ENCODE measurements at places on chromosomes 4 and X. TPM values are rescaled to one million over a fixed set of nuclear protein-coding genes. Genes with fewer than 3 reads are reported as not detected.

- DNase-seq: no peak
These were observed 107.7 kb upstream of the RPS6KA3 start for GRCh38 chrX:20374450-20374849.

Gene TRIM2
- total RNA-seq: 35.9 TPM

- DNase-seq: no peak
These were observed 86.1 kb downstream of the SYNPO2 start for GRCh38 chr4:118974758-118975157.

DNA sequence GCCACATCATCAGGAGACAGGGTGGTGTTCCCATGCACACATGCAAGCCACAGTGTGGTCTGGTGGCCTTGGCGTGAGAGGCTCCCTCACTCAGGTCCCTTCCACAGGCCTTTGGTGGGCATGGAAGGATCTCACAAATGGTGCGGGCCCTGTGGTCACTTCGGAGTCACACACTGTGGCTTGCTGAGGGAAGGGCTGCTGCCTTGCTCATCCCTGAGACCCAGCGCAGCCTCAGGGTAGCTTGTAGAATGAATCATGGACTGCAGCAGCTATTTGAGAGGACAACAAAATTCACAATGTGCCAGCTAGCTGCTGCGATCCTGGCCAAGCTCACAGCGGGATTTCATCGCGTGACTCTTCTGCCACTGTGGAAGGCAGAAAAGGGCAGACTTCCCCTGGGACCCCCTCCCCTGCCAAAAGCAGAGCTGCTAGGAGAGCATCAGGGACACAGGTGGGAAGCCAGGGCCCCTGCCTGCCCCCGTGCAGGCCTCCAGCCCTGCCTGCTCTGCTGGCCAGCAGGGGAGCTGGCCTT is 106.4 kb downstream of the ABLIM2 start:
- no peak for DNase-seq

Gene UGT2B17
- total RNA-seq: not detected

Gene P2RY8
- total RNA-seq: 3.1 TPM

Gene CFAP47
- not detected for total RNA-seq

Gene STAG2
- total RNA-seq: 71.4 TPM

Gene GABRQ
- total RNA-seq: not detected

DNA sequence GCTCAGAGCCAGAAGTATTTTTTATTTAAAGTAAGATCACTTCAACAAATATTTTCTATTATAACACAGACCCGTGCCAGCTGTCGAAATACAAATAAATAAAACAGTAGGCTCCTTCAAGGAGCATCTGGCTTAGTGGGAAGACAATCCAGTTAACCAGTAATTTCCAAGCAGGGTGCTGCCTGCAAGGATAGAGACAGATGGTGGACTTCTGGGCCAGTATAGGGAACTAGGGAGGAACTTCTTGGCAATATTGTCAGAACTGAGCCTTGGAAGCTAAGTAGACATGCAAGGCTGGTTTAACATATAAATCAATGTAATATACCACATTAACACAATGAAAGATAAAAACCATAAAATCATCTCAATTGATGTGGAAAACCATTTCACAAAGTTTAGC is 17.0 kb upstream of the MTMR1 start:
- no peak for DNase-seq

- no peak for DNase-seq
These were observed 650.3 kb upstream of the ATOH1 start for GRCh38 chr4:93178279-93178678.

DNA sequence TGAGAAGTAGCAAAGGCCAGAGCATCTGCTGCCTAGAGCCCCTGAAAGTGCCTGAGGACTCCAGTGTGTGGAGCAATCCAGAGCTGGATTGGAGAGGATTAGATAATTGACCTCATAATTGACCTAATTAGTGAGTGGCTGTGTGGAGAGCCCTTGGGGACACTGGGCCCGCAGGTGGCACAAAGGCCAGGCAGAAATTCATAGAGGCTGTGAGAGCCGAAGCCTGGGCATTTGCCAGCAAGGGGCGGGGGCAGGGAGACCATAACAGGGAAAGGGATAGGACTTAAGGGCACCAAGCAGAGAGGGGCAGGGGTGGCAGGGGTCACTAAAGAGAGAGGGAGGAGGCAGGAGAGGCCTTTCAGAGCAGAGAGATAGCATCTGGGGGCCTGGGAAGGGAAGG is 45.3 kb downstream of the EFNB1 start:
- DNase-seq: no peak

Gene FRMPD4
- 0.29 TPM for total RNA-seq

Gene SFRP2
- 12.5 TPM for total RNA-seq

GRCh38 chr4:101960431-101960830 is 169.9 kb downstream of the BANK1 start:
- no peak for DNase-seq

DNA sequence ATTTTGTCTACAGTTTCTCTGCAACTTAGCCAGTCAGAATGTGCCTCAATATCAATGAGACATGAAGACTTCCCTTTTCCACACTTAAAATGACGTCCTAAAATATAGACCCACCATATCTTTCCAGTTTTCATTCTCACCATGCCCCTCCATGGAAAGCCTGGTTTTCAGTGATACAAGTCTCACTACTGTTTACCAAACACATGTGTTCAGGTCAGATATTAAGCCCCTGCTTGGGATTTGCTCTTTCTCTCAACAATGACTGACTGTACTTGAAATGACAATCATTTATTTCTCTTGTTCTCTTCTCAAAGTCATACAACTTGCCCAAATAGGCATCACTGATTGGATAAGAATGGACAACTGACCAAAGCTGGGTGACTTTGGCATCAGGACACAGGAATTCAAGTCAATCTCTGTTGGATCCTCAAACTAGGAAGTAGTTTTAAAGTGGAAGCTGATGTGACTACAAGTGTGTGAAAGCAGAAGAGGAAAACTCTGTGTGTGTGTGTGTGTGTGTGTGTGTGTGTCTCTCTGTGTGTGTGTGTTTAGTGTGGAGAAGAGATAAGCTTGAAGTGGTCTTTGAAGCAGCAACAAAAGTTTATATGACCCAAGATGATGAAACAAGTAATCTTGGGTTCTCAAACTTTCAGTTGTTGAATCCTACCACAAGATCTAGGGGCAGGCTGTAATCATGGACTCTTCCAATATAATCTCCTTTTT is 217.4 kb upstream of the FGF13 start:
- DNase-seq: no peak

Gene DDIT4L
- 0.98 TPM for total RNA-seq

- no peak for DNase-seq
These were observed 246.8 kb upstream of the NWD2 start for GRCh38 chr4:36997727-36998126.

GRCh38 chr4:2761035-2761923 is 5.1 kb upstream of the TNIP2 start:
- DNase-seq: peak; percentile 78

DNA sequence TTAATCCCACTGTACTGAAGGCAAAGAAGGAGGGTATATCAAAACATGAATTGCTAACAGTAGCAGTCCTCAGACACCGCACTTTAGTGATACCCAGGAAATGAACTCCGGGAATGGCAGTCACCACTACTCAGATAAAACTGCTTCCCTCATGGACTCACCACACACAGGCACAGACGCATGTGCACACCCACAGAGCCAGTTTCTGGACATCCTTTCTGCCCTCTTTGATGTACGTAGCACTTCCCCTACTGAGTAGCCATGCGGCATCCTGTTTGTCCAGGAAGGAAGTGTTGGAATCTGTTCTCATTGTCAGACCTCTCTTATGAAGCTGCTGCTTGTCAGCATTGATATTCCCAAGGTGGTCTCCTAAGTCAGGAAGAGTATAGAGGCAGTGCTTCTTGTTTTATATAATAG is 95.7 kb downstream of the DCLK2 start:
- DNase-seq: no peak

GRCh38 chrX:133570549-133570948 is 155.3 kb upstream of the GPC4 start:
- no peak for DNase-seq

Gene CFP
- 14.9 TPM for total RNA-seq

- no peak for DNase-seq
These were observed 200.5 kb downstream of the PABPC4L start for GRCh38 chr4:134001057-134001456.

DNA sequence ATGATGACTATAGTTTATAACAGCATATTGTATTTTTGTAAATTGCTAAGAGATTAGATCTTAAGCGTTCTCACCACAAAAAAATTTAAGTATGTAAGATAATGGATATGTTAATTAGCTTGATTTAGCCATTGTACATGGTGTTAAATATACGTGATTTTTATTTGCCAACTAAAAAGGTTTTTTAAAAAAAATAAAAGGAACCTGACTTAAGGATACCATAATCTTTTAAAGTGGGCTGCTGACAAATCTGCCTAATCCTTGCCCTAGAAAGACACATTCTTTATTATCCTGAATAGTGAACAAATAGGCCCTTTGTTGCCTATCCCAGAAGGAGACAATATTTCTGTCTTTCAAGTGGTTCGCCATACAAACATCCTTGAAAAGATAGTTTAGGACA is 94.6 kb upstream of the FAM47C start:
- DNase-seq: no peak

DNA sequence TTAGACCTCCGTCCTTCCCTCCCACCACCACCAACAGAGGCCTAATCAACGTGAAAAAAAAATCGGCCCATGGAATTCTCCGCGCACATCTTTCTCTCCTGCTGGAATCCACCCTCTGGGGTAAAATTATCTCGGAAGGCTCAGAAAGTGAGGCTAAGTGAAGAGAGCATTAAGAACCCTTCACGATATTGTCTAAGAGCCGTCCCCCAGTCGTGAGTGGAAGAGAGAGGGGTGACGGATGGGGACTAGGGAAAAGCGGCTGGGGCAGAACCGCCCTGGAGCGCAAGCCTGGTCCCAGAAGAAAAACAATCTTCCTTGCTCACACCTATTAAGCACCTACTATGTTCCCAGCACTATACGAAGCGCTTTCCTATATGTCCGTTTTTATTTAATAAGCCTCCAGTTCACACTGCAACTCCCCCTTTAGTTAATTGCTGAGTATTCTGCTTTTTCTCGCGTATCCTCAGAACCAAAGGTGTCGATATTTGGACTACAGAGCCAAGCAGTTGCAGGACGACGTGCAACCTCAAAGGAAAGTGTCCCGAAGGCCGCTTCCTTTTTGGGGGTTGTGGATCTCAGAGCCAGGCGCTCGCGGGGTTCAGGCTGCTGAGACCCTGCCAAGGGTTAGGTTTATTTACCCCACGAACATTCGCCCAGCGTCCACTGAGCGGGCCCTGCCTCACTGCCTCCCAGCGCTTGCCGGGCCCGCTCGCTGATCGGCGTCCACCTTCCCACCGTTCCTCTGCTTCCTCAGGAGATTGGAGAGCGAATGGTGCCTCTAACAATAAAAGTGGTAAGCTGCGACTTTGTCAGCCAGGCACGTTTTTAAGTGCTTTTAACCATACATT is 889 bp downstream of the MGARP start:
- no peak for DNase-seq

- DNase-seq: no peak
These were observed 106.0 kb downstream of the GPR143 start for GRCh38 chrX:9659571-9660195.

- DNase-seq: no peak
These were observed 2.8 kb upstream of the PARM1 start for GRCh38 chr4:74930162-74930561.

DNA sequence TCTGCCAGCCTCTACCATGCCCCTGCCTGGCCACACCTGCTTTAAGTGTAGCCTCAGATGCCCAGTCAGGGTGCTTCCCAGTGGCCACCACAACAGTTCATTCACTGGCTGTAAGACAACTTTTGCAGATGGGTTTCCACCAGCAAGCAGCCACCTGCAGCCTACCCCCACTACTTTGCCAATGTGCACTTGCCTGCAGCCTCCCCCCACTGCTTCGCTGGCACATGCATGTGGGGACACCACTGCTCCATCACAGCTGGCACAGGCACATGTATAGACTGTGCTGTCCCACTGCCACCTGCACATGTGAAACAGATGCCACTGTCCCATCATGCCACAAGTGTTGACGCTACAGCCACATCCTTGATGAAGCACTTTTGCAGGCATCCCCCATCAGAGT is 723.9 kb downstream of the SH3BGRL start:
- no peak for DNase-seq

GRCh38 chr4:133801883-133802282 is 399.7 kb downstream of the PABPC4L start:
- DNase-seq: no peak

GRCh38 chr4:8346838-8347605 is 77.5 kb downstream of the HTRA3 start:
- DNase-seq: no peak

GRCh38 chr4:26287756-26288155 is 33.1 kb upstream of the RBPJ start:
- DNase-seq: no peak

- peak; percentile 82 for DNase-seq
These were observed at the start of gene ADAMTS3 for GRCh38 chr4:72568959-72569718. ADAMTS3 (minus strand) TSS chr4:72569221; CDS start chr4:72568762, 459 bp downstream.
